ENCODE measurements at places on chromosomes 6 and 20.

DNA sequence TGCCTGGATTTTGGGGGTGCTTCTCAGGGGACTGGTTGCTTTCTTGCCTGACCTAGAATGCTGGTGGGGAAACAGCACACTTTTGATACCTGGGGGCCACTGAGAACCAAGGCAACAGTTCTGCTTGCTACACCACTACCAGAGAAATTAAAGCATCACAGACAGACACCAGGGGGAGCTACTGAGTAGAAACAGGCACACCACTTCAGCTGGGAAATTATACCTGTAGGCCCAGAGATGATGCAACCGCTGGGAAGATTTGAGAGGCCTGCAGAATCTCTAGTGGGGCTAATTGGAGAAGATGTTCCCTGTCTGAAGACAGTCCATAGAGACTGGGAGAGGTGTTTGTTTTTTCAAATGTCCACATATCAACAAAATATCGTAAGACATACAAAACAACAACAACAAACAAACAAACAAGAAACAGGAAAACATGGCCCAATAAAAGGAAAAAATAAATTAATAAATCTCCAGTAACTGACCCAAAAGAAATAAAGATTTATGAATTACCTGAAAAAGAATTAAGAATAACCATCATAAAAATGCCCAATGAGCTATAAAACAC lies 129.4 kb upstream of the RIN2 start:
- DNase-seq = peak; percentile 60

DNA sequence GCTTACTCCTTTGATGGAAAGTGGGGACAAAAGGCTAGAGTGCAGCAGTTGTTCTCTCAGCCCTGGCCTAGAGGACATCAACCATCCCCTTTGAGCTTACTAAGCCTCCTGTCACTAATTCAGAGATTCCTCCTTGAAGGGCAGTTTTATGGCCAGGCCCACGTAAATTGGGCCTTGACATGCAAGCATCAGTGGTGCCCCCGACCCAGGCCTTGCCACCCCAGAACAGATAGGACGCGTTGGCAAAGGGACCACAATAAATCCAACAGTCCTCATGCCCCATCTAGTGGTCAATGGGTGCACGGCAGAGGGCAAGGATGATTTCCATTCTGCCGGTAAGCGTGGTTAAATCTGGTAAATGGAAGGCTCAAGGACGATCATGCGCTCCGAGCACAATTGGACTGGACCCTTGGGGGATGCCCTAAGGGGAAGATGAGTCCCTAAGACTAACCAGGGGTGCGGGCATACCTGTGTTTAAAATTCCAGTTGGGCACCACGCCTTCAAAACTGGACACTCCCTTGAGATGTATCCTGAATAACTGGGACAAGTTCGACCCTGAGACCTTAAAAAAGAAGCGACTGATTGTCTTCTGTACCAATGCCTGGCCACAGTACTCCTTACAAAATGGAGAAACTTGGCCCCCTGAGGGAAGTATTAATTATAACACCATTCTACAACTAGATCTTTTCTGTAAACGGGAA lies 32.6 kb downstream of the CEP85L start:
- DNase-seq = peak; percentile 56

GRCh38 chr20:21507400-21508229 lies 6.2 kb downstream of the NKX2-2 start:
- DNase-seq = no peak

DNA sequence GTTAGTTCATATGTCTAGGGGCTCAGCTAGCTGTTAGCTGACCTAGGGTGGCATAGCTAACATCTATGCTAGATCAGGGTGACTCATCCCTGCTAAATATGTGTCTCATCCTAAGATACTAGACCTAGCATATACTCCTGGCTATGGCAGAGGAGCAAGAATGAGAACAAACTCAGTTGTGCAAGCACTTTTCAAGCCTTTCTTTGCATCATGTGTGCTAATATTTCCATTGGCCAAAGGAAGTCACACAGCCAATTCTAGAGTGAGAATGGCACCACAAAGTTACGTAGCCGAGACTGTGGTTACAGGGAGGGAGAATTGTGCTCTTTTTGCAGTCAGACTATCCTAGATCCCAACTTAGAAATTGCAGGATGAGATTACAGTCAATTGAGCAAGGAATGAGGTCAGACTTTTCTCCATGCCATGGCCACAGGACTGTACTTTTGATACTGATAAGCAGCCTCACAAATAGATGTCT lies 78.7 kb downstream of the PLCB4 start:
- no peak for DNase-seq

- DNase-seq = no peak
Measured at GRCh38 chr6:56953597-56954402, 1.1 kb upstream of the BEND6 start.

DNA sequence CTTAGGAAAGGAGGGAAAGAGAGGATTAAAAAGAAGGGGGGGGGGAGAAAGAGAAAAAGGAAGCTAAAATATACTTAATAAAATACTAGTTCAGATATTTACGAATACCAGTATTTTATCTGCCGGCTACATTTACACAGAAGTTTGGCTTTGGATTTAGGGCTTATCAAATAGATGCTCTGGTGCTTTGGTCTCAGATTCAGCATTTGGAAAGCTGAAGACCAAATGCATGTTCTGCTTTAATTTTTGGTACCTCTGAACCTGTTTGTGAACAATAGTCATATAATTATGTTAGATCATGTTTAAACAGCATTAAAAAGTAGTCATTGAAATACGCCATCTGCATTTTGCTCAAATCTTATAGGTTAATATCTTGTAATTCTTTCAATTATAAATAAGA lies 786.0 kb upstream of the CITED2 start:
- no peak for DNase-seq

GRCh38 chr6:123616942-123617341 lies 19.8 kb downstream of the TRDN start:
- DNase-seq = no peak

- DNase-seq = no peak
Measured at GRCh38 chr20:38049800-38050199, 16.3 kb downstream of the RPRD1B start.

DNA sequence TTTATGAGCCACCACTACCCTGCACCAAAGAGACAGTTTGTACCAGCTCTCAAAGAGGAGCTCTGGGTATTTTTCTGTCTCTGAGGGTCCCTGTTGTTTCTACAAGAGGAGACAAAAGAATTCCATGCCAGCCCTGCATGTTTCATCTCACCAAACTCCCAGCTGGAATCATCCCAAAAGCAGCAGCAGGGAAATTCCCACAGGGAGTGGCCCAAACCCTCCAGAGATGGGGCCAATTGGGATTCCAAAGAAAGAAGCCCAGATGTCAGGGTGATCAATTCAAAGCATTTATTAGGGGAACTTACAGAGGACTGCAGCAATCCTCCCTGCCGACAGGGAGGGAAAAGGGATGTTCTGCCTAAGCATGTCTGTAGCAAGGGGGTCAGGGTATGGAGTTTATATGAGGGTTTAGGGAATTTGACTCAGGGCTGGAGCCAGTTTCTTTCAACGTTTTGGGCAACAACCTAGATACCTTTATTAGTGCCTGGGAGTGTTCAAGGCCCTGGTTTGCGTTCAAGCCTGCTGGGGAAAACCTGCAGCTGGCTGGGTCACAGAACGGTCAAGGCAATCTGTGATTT lies 47.2 kb downstream of the MUC22 start:
- DNase-seq = no peak

GRCh38 chr6:54805077-54805476 lies 41.5 kb upstream of the FAM83B start:
- DNase-seq = no peak

DNA sequence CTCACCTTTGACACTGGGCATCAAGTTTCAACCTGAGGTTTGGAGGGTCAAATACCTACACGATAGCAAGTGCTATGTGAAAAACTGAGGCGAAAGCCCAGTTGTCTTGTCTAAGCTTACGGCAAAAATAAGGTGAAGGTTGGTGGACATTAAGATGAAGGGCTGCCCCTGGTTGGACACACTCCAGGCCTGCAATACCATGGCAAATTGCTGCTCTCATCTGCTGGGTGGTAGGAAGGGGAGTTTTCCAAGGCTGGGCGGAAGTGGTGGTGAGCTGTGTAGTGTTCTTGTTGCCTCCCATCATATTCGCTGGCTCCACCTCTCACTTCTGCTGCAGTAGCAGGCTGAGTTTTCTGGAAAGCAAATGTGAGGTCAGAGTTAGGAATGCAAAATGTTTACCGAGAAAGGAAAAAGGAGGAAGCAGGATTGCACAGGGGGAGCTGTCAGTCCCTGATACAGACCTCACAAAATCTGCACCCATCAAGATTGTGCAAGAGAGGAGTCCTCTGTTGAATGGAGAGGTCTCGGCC lies 33.7 kb downstream of the SCP2D1 start:
- DNase-seq = no peak

GRCh38 chr6:26268659-26269402 lies 96.2 kb upstream of the BTN3A2 start:
- DNase-seq = no peak

DNA sequence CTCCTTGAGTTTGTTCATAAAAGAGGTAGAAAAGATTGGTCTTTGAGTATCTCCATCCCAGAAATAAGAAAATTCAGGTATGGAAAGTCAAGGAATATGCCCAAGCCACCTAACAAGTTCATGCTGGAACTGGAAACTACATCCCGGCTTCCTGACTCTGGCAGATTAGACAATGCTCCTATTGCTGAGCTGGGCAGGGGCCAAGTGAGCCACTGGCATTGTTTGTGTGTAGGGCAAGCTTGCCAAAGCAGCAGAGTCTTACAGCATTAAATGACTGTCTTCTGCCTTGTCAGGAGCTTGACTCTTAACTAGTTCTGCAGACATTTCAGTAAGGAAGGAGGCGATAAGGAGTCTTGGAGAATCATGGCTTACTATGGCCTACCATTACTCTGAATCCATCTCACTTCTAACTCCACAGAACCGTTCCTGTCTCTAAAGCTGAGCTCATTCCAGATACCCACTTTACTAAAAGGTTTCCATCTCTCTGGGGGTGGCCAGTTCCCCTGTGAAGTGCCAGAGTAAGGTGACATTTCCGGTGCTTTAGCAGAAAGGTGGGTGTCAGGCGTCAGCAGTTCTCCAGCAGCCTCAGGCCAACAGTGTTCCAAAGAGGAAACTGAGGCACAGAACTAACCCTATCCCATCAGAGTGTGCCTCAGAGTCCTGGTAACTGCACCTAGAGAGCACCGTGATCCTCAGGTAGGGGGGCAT lies 30.1 kb downstream of the PRDM1 start:
- DNase-seq = no peak

DNA sequence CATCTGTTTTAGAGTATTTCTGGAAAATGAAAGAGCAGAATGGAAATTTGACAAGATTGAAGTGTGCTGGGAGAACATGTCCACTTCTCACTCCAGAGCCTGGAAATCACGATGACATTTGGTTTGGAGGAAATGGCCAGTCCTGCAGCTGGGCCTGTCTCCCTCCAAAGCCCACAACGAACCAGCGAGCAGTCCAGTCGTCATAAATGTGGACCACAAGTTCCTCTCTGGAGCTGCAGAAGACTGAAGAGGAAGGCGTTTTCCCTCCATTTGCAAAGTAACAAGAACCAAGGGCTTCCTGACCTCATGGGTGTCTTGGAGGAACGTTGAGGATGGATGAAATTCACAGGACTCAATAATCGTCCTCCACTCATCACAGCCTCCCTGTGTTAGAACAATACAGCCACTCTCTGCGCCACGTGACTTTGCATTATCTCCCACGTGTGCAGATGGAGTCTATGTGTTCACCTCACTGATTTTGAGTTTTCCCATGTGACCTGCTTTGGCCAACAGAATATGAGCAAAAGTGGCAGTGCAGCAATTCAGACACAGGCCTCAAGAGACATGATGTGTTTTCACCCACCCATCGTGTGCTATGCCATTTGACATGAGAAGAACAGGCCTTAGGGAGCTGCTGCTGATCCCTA lies 9.1 kb upstream of the SPATS1 start:
- no peak for DNase-seq

- DNase-seq = no peak
Measured at GRCh38 chr6:125188037-125188436, 34.5 kb downstream of the TPD52L1 start.

DNA sequence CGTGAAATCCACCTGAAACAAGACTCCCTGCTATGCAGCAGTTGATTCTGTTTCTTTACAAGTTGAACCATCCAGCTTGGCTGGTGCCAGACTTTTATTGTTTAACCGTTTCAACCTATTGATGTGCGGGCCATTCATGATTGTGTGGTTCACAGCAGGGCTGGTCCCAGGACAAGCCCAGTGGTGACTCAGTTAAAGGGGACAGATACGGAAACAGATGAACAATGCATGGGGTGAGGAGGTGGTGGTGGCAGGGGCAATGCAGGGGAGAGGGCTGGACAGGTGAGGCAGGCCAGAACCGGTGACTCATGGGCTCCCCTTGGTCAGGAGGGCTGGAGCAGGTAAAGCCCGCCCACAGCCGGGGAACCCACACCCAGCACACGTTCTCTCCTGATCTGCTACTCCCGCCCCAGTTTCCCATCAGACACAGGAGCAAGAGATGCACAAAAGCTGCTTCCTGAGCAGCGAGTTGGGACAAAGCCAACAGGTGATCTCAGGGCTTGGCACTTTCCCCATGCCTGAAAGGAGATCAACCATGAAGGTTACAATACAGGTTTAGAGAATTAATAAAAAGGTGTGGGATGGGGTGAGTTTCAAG lies 232.2 kb downstream of the LY86 start:
- no peak for DNase-seq

DNA sequence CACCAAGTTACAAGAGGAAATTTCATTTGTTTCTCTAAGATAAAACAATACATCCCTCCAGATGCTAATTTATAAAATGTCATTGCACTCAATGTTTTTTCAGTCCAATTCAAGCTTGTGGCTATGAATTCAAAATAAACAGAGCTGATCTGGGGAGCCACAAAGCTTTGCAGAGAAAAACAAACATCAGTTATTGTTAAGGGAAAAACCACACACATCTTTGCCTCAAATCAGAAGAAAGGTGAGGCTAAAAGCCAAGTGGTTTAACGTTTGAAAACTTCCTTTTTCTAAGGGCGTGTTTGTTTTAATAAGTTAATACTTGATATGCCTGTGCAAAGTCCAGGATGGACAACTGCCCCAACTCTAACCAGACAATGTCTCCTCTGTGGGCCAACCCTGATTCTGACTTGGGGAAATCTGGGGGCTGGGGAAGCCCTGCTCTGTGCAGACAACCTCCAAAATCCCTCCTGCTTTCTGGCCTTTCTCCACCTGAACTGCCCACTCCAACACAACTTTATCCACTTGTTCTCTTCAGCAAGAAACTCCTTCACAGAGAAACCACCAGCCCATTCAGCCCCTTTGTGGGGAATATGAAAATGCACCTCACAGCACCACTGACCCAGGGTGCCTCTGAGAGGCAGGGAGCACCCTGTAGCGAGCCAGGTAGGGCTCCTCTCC lies 44.6 kb upstream of the NT5E start:
- no peak for DNase-seq

DNA sequence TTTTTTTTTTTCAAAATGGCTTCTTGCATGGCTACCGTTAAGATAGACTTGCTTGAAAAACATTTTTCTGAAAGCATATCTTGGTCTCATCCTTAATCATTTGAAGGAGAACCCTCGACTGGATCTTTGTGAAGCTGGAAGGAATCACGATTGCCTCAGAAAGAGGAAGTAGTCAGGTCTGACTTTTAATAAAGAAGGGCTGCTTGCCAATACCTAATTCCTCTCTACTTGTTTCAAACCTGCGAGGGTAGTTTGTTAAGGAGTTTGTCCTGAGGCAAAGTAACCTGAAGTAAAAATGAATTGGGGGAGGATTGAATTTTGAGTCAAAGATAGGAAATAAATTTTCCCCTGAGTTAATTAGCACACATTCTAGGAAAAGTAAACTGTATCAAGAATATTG lies 288.1 kb upstream of the MAP3K7 start:
- DNase-seq = no peak

Measured in CD4-positive, alpha-beta T cell (primary cell).